ENCODE measurements at places on chromosomes 2 and 18.

DNA sequence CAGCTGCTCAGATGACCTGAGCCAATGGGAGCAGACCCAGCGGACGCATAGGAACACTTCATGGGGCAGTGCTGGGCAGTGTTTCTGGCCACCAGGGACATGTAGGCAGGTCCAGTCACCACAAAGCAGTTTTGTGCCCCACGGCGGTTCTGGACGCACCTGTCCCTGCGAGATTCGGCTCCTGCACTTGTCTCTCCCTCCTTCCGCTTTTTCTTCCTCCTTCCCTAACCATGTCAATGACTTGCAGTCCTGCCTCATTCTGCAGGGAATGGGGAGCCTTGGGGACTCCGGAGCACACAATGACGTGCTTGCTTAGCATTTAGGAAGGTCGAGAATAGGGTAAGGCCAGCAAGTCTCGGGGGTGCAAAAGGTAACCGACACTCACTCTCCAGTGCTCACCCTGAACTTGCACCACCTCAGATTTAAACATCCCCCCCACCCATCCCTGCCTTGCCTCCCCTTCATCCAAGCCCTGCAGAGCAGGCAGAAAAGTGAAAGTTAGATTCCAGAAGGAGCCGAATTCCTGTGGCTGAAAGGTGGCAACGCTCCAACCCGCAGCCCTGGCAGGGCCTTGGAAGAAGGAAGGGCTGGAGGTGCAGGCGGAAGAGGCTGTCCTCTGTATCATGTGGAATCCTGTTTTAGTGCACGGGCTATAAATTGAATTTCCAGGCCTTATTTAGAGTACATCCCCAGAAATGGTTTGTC, 40.5 kb upstream of the ATG16L1 start:
- no peak for DNase-seq

DNA sequence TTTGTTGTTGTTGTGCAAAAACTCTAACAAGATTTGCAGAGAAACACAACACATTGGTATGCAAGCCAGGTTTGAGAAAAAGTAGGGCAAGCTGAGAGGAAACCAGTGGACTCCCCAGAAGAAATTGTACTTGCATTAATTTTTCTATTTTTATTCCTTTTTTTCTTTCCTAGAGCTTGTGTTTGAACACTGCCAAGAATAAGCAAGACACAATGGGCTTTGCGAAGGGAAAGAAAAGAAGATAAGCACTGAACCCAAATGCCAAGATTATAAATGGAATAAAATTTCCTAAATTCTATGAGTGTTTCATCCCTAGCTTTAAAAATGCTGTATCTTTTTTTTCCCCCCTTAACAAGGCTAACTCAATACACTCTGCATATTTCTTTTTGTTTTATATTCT, 17.0 kb upstream of the CYTIP start:
- DNase-seq, result no peak

DNA sequence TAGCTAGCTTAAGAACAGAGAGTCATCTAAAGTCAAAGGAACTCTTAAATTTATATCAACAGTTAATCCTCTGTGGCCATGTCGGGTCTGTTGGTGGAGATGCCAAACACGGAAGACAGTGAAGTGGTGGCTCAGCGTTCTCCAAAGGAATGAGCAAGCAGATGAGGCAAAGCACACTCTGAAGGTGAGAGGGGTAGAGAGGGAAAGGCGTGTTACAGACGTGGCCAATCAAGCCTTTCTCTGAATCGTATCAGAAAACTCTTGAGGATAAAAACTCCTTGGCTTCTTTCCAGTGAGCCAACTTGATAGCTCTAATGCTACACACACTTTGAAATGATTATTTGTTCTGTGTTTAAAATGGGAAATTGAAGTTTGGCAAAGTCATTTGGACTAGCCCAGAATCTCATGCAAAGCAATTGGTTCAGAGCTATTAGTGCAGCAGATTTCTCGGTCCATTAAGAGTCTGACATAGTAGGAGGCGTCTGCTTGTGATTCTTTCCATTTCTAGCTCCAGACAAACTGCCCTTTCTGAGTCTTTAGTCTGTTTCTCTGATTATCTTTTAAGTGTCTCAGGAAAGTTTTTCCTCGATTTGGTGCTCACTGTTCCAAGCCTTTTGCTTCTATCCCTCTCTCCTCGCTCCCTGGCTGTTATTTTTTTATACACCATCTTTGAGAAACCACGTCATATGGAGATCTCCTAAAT, 57.5 kb upstream of the CPO start:
- DNase-seq, result no peak

- no peak for DNase-seq
Observed at GRCh38 chr2:144505245-144505831, 14.6 kb downstream of the ZEB2 start.

DNA sequence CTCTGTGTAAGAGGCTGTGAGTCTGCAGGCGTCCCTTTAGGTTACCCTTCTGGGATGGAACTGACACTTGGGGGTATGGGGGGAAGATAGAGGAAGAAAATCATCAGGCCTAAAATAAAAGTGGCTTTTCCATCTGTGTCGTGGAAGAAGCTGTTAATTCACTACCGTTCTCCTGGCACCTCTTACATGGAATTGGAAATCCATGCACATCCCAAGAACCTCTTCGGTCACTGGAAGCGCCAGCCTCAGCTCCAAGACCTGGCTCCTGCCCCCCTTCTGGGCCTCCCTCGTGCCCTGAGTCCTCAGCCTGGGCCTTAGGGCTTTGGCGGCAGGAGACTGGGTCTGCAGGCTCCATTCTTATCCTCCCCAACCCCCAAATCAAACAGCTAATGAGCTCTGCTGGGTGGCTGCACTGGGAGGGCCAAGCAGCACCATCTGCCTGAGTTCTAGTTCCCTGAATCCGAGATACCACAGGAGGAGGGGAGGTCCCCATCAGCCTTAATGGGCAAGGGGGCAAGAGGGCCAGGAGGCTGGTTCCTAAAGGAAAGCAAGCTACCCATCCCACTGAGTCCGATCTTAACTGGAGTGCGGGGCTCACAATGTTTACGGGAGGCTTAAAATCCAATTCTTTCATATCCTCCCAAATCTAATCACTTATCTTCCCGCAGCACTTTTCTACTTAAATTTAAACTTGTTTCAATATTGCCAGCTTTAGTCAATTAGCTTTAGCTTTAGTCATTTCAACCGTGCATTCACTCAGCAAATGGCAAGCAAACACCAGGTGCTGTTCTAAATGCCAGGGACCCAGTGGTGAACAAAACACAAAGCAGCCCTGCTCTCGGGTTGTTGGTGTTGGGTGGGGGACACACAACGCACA, 52.8 kb downstream of the FAM178B start:
- no peak for DNase-seq

- DNase-seq, result no peak
Observed at GRCh38 chr18:11468617-11469016, 140.8 kb upstream of the SLC35G4 start.

DNA sequence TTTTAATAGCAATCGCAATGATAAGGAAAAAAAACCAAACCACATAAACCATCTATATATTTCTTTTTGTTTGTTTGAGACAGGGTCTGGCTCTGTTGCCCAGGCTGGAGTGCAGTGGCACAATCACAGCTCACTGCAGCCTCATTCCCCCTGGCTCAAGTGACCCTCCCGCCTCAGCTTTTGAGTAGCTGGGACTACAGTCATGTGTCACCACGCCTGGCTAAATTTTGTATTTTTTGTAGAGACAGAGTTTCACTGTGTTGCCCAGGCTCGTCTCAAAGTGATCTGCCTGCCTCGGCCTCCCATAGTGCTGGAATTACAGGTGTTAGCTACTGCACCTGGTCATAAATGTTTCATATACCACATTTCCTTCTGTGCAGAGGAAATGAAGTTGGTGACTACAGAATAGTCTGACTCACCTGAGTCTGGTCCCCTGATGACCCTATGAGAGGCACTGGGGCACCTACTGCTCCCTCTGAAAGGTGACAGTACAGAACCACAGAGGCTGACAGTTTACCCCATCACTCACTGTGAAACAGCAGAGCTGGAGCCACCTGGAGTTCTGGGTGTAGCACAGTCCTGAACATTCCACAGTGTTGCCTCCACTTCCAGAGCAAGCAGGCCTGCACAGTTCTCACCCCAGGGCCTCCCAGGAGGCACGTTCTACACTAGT, 183.7 kb upstream of the PXDN start:
- no peak for DNase-seq

- no peak for DNase-seq
Observed at GRCh38 chr18:36895606-36896005, 66.7 kb downstream of the KIAA1328 start.

DNA sequence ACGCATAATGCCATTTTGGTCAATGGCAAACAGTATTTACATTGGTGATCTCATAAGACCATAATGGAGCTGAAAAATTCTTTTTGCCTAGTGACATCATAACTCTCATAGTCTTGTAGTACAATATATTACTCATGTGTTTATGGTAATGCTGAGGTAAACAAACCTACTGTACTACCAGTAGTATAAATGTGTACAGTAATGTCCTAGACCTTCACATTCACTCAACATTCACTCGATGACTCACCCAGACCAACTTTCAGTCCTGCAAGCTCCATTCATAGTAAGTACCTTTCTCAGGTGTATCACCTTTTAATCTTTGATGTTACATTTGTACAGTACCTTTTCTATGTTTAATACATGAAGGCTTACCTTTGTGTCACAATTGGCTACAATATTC, 558.2 kb upstream of the PIK3C3 start:
- no peak for DNase-seq

- no peak for DNase-seq
Observed at GRCh38 chr2:174776223-174776622, 12.0 kb upstream of the CHRNA1 start.

DNA sequence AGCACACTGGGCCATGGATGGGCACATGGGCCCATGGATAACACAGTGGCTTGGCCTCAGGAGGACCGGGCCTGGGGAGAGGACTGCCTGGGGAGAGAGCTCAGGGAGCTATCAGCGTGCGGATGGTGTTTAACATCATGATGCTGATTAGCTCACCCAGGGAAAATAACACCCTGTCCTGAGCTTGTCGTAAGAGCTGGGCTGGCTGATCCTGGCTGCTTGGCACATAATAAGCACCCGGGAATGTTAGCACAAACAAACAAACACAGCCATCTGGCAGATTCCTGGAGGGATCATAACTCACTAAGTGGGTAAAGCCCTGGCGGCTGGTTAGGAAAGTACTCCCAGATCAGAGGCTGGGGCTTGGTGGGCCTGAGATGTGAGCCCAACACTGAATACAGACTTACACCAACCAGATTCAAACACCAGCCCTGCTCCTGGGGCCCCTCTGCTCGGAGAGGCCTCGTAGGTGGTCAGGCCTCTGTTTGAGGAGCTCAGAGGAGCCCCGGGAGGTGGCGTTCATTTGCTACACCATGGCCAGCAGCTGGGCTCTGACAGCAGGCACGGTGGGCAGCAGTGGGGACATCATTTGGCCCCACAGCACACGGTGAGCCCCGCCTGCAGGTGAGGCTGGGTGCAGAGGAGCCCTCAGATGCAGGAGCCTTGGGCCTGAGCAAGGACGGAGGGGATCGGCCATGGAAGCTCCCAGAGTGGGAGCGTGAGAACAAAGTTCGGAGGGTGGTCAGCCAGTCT, 193.4 kb upstream of the HDAC4 start:
- DNase-seq, result no peak

DNA sequence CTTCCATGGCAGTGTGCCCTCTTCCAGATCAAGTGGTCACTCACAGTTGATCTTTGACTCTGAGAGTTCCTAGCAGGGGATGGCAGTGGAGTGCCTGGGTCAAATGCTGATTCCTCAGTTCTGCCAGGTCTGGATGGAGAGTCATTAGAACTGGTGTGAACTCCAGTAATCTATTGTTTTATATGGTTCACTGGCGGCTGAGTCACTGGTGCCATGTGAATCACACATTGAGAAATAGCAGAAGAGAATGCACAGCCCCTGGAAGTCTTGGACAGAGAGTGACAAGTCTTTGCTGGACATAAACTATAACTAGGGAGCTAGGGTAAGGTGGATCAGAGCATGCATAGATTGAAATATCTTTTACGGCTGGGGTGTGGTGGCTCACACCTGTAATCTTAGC, 86.9 kb downstream of the EIF2AK3 start:
- no peak for DNase-seq

GRCh38 chr2:6957910-6958615, 40.9 kb downstream of the RNF144A start:
- DNase-seq, result no peak

- no peak for DNase-seq
Observed at GRCh38 chr2:118766871-118767270, 80.6 kb downstream of the EN1 start.

DNA sequence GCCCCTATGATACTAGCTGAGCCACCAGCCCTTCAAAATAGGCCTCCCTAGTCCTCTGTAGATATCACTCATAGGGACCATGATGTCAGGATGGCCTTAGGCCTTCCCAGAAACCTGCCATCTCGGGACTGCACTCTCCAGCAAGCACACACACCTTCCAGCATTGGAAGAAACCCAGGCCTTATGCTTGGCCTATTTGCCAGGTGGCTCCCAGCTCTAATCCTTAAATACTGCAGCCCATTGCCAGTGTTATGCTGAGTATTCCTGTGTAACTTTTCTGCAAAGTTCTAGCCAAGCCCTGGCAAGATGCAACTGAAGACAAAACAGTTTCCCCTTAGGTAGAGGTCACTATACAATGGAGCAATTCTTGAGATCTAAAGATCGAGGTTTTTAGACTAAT, 316.5 kb downstream of the SETBP1 start:
- DNase-seq, result no peak

- DNase-seq, result no peak
Observed at GRCh38 chr2:65835975-65836549, 403.7 kb upstream of the SPRED2 start.

DNA sequence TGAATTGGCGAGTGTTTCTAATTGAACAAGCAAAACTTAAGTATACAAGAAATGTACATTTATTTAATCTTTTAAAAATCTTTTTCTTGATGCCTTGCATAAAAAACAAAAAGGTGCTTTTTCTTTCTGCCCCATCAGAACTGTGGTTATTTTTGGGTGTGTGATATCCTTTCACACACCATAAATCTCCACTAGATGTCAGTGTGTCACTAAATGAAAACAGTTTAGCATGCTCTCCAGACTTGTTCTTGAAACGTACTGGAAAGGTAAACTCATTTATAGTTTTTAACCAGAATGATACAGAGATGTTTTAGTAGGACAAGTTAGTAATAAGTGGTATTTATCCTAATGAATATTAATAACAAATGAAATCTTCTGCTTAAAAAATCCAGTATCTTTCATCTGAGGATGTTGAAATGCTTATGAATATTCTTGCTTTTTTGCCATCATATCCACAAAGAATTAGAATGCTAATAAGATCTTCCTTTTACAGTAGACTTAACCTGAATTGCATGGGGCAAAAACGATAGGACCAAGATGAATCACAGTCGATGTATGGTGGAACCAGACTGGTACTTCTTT, 96.8 kb downstream of the UBE2E3 start:
- DNase-seq, result no peak

- no peak for DNase-seq
Observed at GRCh38 chr2:170163411-170164065, 14.4 kb upstream of the MYO3B start.
